Neural crest cell (in vitro differentiated cells): ENCODE measurements at places on chromosomes 13 and 19. TPM values are rescaled to one million over a fixed set of nuclear protein-coding genes. Genes with fewer than 3 reads are reported as not detected.

DNA sequence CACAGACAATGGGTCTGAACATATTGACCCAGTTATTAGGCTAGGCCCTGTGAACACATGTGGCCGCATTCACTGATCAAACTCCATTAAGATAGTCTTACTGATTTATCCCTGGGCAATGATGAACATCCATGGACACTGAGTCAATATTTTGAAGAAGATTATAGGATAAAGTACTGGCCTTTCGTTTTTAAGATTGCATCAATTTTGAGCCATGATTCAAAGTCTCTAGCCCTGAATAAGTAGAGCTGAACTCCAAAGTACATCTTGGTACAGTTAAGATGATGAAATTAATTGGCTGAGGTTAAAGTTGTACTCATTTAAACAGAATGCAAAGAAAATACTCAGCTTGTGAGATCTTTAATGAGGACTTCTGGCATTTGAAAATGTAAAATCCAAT is 1581.9 kb downstream of the EFNB2 start:
- DNase-seq: no peak

DNA sequence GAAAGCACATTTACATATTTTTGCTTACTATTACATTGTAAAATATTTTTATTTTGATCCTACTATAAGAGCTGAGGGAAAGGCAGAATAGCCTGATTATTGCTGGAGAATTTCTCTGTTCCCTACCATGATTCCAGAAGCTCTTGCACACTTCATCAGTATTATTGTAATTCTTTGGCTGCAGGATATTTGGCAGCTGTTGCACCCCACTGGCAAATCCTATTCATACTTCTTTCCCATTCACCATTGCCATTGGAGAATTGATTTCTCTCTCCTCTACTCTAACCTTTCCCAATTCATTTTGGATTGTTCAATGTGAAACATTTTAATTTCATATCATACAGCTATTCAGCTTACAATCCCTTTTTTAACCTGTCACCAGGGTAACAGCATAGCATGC is 238.0 kb downstream of the GGACT start:
- DNase-seq: no peak

DNA sequence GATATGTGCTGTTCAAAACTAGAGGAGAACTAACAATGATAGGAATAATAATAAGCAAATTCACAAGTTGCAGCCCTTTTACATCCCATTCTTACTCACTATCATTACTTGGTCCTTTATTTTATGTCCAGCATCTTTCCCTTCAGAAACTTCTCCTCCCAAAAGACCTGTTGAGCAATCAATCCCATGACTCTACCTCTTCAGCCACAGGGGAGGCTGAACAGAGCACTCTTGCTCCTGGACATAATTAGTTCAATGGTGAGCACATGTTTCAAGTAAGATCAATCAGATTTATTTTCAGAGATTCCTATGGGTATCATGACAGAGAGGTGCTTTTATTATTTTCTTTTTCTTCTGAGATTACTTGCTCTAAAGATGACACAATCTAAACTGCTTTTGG is 260.0 kb downstream of the COG6 start:
- DNase-seq: no peak

GRCh38 chr13:35468195-35468594 is 8.3 kb downstream of the MAB21L1 start:
- no peak for DNase-seq

SYT5 gene
- total RNA-seq: 3.5 and 4.3 TPM in 2 replicates

PRKACA gene
- 103 TPM in 2 replicates for total RNA-seq

DNA sequence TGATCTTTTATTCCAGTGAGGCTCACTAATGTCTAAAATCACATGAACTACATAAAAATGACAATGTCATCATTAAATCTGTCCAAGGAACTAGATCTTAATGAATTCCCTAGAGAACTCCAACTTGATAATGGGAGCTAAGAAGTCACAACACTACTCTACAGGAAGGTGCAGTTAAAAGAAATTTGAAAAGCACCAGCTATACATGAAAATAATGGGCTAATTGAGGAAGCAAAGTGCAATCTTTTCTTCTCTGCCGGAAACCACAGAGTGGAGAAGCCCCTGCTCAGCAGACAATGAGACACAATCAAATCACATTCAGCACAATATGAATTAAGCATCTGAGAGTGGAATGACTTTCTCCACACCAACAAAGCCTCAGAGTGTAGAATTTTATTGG is 261.7 kb downstream of the LHFPL6 start:
- no peak for DNase-seq

GRCh38 chr19:45321848-45322247 is 827 bp downstream of the CKM start:
- no peak for DNase-seq

GRCh38 chr13:94706101-94706842 is 6.1 kb downstream of the SOX21 start:
- no peak for DNase-seq

KIR2DL1 gene
- not detected in 2 replicates for total RNA-seq

DNA sequence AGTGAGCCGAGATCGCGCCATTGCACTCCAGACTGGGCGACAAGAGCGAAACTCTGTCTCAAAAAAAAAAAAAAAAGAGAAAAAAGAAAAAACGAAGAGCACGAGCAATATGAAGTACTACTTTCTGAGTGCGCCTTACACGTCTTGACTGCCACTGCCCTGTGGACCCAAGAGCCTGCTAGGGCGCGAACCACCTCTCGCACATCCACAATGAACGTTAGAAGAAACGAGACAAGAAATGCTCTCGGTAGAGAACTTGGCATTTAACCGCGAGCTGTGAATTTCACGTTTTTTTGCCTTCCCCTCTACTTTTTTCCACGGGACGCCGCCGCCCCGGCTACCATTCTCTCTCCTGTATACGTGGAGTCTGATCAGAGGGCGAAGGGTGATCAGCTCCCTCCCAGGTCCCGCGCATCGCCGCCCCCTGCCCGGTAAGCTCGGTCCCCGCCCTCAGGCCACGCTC is 454 bp downstream of the TIMM44 start:
- DNase-seq: no peak

DNA sequence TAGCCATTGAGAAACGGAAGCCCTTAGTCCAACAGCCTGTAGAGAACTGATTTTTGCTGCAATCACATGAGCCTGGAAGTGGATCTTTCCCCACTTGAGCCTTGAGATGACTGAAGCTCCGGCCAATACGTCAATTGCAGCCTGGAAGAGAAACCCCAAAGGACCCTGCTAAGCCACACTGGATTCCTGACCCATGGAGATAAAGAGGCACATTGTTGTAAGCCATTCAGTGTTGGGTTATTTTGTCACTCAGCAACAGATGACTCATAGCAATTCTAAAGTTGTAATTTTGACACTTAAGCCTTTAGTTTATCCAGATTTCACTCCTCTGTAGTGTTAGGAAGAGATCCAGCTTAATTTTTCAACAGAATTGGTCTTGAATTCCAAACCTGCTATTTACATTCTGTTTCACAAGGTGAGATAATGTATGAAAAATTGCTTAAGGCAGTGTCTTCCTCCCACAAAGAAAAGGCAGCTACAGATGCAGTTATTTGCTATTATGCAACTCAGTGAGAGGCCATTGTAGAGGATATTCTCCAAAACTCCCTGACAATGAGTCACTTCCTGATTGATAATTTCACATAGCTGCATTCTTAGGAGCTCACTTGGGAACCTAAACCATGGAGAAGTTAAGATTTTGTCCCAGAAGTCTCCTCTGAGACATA is 59.4 kb upstream of the TSHZ3 start:
- DNase-seq: no peak
